ENCODE measurements at places on chromosomes 5 and 9. TPM values are rescaled to one million over a fixed set of nuclear protein-coding genes. Genes with fewer than 3 reads are reported as not detected.

DOCK8 gene
- not detected for total RNA-seq

EQTN gene
- total RNA-seq = not detected

TXNDC8 gene
- not detected for total RNA-seq

BTNL9 gene
- not detected for total RNA-seq

C5orf52 gene
- not detected for total RNA-seq
